ENCODE measurements at places on chromosomes 1 and 21.

GRCh38 chr1:1072849-1073742 lies 1.0 kb downstream of the RNF223 start:
- no peak for DNase-seq

GRCh38 chr1:168467452-168467851 lies 76.3 kb downstream of the XCL2 start:
- DNase-seq = no peak

DNA sequence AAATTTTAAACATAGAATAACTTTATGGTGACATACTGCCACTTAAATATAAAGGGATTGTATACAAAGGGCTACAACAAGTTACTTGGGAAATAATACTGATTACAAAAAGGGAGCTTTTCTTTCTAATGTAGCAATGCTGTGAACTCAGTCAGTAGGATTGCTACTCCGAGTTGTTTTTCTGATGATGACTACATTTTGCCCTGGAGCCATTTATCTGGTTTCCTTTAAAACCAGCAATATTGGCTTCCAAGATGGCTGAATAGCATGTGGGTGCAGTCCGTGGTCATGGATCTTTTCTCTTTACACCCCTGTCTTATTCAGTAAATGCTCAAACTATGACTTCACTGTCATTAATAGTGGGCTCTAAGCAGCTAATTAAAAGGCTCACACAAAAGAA lies 92.6 kb upstream of the NEK7 start:
- DNase-seq = no peak

GRCh38 chr1:180896161-180896560 lies 16.5 kb upstream of the KIAA1614 start:
- no peak for DNase-seq

- DNase-seq = no peak
Observed at GRCh38 chr1:87121711-87122163, 206.9 kb upstream of the LMO4 start.

GRCh38 chr1:60895701-60896100 lies 186.7 kb upstream of the NFIA start:
- no peak for DNase-seq

DNA sequence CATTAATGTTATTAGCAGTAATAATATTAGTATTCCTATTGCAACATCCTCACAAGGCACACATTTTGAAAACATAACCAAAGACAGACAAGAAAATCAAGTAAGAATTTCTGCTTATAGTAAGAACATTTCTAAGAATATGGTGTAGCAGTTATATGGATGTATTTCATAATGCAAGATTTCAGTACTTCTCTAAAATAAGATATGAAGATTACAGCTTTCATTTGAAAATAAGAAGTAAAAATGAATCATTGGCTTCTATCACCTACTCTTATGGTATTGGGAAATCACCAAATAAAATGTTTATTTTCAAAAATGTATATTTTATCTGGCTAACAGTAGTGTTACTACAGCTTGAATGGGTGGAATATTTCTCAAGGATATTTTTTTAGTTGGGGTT lies 103.8 kb upstream of the USP25 start:
- DNase-seq = no peak

DNA sequence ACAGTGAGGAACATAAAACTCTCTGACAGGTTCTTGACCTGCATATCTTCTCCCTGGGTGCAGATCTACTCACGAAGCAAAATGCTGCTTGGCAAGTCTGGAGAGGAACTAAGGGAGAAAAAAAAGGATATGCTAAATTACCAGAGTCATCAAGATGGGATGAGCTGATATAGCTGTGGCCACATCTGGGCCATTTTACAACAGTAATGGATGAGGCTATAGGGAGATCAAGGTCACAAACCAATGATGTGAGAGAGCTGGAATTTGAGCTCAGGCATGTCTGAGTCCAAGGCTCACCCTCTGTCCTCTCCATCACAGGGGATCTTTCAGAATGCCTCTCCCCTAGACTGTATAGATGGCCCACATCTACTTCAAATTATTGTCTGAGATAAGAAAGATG lies 26.2 kb downstream of the ZMYND12 start:
- no peak for DNase-seq

DNA sequence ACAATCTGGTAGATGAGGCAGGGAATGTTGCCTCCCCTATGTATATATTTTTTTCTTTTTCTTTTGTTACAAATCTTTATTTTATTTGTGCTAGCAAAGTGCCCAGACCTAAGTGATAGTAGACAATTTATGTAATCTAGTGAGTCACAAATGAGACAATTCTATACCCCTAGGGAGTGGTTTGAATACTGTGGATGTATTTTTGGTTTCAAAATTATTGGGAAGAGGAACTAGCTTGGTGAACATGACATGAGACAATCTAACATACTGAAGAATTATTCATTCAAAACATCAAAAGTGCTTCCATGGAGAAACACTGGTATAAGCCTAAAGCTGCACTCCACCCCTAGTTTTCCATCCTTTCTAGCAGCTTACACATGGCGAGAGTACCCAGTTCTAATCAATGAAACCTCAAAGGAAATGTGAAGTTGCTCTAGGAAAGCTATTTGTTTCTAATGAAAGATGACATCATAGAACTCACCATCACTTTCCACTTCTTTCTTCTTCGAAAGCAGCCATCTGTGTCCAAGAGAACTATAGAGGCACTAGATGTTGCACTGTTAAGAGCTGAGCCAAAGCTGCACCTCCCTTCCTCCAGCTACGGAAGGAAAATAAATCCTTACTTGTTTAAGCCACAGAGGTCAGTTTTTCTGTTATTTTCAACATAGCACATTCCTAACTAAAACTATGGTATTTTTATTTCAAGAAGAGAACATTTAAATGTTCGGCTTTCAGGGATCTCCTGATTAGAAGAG lies 764.6 kb downstream of the LTN1 start:
- DNase-seq = no peak

GRCh38 chr1:35453031-35453430 lies 104.2 kb downstream of the KIAA0319L start:
- no peak for DNase-seq

GRCh38 chr1:59696421-59697115 lies 118.2 kb upstream of the HOOK1 start:
- no peak for DNase-seq

- no peak for DNase-seq
Observed at GRCh38 chr1:64598100-64598571, 128.2 kb downstream of the CACHD1 start.

- DNase-seq = peak; percentile 65
Observed at GRCh38 chr1:210143465-210144062, 89.0 kb upstream of the SERTAD4 start.

DNA sequence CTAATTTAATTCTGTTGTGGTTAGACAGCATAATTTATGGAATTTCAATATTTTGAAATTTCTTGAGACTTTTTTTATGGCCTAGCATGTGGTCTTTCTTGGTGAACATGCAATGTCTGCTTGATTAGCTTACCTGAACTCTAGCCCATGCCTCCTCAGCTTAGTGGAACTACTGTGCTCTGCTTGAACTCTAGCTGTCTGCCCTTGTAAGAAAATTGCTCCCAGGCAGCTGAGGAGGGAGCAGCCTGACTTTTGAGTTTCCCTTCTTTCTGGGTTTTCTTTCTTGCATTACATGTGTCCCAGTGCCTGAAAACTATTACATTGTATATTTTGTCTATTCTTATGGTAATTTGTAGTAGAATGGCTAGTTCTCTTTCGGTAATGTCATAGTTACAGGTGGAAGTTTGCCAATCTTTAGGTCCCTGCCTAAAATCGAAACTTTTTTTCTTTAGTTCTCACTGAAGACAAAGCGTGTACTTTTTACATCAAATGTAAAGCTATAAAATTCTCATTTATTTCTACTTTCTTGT lies 105.3 kb downstream of the MAST2 start:
- no peak for DNase-seq

DNA sequence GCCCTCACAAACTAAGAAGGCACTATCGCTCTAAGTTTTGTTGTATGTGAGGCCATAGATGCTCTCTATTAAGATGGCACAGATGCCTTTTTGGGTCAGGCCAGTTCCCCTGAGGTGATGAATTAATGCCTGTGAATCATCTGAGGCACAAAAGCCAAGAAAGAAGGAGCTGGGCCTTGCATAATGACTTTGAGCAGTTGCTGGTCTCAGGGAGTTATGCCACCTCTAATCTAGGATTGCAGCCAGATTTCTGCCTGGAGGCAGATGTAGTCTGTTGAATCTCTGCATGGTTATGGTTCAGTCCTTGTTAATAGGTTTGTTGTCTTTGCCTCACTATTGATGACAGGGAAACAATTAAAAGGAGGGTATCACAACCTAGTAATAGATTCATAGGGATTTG lies 168.1 kb upstream of the CHRM3 start:
- DNase-seq = no peak

GRCh38 chr1:10538646-10539355 lies 64.1 kb downstream of the PEX14 start:
- peak; percentile 33 for DNase-seq

- DNase-seq = no peak
Observed at GRCh38 chr21:14763695-14764064, 217.6 kb upstream of the SAMSN1 start.

DNA sequence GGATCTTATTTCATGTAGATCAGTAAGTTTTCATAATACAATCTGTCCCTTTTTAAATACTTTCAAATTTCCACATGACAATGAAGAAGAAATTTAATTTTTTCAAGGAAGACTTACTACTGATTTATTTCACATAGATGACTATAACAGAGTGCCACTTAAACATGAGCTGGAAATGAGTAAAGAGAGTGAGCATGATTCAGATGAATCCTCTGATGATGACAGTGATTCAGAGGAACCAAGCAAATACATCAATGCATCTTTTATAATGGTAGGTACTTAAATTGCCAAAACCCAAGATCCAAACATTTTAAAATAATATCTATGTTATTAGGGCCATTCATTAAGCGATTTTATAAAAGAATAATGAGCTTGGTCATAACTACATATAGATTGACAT lies 110.4 kb downstream of the PTPRC start:
- DNase-seq = no peak

- DNase-seq = no peak
Observed at GRCh38 chr1:18285538-18285924, 177.9 kb downstream of the IGSF21 start.

DNA sequence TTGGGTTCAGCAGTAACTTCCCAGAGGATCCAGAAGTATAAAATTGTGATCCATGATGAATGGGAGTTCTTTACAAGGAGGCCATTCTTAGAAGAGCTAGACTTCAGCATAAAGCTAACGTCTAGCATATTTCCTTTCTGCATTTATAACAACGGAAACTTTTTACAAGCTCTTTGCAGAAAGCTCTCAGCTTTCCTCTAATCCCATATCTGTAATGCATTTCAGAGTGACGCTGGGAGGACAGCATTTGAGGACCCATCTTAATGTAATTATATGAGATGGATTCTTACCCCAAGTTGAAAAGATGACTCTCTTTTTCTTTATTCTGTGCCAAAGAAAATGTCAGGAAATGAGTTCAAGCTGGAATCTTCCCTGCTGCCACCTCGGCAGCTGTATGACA lies 132.0 kb upstream of the CACHD1 start:
- no peak for DNase-seq

DNA sequence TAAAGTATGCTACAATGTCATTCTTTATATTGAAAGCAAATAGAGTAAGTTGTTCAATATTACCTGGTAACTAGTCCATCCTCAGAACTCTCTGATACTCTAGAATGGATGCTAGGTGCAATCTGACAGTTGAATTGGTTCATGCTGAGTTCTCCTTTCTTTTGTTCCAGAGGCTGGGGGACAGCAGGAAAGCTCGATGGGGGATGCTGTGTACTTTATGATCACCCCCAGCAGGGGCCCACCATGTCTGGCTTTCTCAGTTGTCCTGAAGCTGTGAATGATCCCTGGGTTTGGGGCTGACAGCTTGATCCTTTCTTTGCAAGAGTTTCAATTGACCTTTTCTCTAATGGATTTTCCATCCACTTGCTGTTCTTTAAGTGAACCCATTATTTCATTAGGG lies 22.5 kb downstream of the FMN2 start:
- no peak for DNase-seq

DNA sequence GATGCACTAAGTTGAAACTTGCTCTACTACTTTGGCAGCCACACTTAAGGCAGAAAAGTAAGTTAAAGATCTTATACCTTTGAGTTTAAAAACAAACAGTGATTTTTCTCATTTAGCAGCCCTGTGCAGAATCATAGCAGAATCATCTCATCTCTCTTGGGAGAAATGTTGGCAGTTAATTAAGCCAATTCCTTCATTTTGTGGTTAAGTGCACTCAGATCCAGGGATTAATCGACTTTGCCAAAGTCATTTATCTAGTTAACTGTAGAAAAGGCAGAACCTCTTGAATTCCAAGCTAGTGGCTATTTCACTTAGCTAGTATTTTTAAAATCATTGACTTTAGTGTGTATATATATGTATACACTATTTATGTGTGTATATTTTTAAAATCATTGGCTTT lies 125.0 kb downstream of the GPR52 start:
- no peak for DNase-seq

GRCh38 chr21:46061518-46061917 lies 36.4 kb upstream of the COL6A2 start:
- no peak for DNase-seq

GRCh38 chr21:23455676-23456075 lies 2151.6 kb downstream of the MRPL39 start:
- DNase-seq = no peak

DNA sequence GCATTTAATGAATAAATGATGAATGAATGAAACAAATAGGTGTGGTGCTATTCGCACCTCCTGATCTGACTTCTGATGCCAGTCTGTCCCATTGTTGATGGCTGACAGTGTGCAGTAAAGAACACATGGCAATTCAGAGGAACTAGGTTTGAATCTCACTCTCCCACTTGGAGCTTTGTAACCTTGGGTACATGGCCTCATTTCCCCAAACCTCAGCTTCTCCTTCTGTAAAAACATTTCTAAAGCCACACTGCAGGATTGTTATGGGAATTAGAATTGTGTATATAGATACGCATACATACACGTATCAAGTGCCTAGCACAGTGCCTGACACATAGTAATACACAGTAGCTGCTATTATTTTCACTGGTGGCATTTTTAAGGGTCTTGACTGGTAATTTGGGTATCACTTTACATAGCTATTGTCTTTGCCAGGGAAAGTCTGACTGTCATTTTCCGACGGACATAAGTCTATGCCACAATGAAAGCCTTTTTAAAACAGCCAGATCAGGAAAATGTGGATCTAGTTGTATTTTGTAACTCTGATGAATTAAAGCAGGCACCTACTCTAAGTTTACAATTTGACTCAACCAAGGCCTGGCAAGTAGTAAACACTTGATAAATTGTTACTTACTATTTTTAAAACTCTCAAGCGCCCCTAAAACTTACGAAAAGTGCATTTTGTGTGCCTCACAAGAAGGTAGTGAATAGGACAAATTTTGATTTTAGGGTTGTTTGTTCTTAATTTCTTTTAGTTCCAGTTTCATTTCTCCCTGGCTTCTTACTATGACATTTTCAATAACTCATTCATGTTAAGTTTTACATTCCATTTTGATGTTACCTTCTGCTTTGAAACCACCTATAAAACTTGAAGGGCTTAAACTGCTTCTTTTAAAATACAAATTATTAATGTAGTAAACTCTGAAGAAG lies 164.4 kb downstream of the SDCCAG8 start:
- no peak for DNase-seq

DNA sequence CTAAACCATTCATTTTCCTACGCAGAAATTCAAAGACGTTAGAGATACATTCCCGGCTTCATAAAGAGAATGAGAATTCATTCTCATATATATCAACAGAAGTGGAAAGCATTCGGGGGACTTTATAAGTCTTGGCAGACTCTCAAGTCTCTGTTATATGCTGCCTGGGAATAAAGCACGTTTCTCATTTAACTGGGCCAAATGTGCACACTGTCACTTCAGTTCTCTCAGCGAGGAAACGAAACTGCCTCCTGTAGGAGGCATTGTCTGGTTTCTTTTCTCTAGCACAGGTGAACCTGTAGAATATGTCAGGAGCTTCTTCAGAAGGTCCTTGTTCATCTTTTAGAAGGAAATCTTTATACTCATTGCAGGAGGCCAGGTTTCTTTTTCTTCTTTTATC lies 367.6 kb downstream of the PTBP2 start:
- no peak for DNase-seq
